Sigmoid colon (tissue), 7 donors: ENCODE measurements at places on chromosomes 3 and 15. TPM values are rescaled to one million over a fixed set of nuclear protein-coding genes. Genes with fewer than 3 reads are reported as not detected.

DNA sequence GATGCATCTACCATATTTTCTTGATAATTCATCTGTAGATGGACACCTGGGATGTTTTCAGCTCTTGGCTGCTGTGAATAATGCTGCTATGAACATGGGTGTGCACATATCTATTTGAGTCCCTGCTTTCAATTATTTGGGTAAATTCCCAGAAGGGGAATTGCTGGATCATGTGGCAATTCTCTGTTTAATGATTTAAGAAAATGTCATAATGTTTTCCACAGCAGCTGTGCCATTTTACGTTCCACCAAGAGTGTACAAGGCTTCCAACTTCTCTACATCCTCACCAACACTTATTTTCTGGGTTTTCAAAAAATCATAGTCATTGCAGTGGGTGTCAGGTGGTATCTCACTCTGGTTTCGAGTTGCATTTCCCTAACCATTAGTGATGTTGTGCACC, 64.4 kb downstream of the NSMCE3 start:
- DNase-seq: no peak

DNA sequence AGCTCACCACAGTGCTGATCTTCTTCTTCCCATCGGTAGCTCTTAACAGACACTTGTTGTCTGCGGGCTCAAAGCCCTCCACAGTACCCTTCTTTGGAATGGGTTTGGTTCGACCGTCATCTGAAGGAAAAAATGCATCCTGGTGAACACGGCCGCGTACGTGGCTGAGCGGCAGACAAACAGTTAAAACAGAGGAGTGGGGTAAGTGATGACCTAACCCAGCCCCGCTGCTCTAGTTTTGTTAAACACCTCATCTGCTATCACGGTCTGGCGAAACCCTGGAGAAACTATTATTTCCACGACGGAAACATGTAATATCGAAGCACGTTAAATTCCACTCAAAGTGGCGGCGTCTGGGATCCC, 725 bp downstream of the SRP14 start:
- DNase-seq: no peak

DNA sequence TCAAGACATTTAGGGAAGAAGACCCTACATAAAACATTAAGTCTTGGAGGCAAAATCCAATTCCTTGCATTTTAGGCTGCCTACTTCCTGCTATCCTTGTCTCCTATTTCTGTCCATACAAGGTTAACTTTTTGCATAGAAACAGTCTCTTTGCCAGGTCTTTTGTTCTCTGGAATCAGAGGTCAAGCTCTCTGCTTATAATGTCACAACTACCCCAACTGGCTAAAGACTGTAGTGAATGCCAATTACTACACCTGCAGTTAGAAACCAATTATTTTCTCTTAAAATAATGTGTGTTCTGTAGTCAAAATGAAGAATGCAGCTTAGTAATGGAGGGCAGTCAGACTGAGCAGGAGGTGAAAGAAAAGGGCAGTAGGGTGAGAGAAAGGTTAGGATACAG, 856.2 kb downstream of the TUSC7 start:
- DNase-seq: no peak

DNA sequence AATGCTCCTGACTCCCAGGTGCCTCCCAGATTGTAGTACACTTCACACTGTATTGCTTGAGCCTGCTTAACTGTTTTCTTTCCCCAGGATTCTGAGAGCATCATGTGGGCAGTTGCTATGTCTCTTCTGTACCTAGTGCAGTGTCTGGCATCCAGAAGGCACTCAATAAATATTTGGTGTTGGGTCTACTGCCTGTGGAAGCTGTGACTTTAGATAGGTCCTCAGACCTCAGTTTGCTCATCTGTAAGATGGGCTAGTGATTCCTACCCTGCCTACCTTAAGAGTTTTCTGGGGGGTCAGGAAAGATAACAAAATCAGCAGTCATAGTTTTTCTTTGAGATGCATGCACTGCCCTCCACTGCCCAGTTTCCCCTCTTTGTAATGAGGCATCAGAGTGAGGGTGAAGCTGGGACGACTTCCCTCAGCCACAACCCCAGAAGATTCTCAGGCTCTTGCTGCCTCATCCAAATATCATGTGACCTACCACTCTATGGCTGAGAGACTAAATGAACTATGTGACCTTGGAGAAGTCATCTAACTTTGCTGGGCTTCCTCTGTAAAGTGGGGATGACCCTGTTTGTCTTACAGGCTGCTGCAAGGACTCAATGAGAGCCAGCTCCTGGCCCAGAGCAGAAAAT, 50.4 kb downstream of the ATP2B2 start:
- DNase-seq: no peak

- no peak for DNase-seq
These were observed 79.2 kb downstream of the SAMMSON start for GRCh38 chr3:70078778-70079177.

- peak; percentile 88 for DNase-seq
These were observed 21.6 kb downstream of the ACSBG1 start for GRCh38 chr15:78212546-78213424.

DNA sequence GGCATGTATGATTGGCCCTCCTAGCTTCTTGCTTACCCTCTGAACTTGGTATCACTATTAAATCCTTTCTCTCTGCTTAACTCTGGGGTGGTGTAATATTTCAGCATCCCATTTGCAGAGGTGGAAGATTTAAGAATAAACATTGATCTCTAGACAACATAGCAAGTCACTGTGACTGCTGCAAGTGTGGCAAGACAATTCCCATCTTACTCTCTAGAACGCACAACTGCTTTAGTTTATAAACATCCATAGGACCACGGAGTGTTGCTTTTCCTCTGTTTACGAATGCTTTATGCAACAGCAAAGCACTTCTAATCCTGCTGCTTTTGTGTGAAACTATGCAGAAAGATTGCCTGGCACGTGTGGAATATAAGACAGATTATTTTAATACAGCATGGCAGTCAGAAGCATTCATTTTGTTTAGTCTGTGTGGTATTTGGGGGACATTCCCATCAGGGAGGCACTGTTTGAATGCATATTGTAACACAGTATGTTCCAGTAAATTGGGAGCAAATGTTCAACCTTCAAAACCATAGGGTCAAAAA, 338.9 kb upstream of the TMCO5A start:
- DNase-seq: no peak

The ZDHHC23 gene
- 1.4 TPM for total RNA-seq

DNA sequence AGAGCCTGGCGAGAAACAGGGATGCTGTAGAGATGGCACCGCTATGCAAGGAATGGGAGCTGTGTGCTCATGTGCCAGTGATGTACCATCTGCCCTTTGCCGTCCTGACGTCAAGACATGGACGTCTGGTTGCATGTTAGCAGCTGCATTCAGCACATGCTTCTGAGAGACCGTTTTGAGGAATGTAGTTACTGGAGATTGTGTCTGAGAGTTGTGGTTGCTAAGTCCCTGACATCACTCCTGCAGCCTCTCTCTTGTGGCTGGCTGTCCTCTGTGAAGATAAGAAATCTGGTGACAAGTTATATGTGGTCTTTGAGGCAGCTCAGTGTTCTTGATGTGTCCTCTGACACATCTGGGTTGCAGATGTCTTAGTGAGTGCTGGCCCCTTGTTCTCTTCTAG, 165.1 kb downstream of the APBA2 start:
- no peak for DNase-seq

GRCh38 chr15:42632105-42632675, 56.8 kb downstream of the STARD9 start:
- DNase-seq: no peak

The CHRNA3 gene
- total RNA-seq: 13.8 TPM

DNA sequence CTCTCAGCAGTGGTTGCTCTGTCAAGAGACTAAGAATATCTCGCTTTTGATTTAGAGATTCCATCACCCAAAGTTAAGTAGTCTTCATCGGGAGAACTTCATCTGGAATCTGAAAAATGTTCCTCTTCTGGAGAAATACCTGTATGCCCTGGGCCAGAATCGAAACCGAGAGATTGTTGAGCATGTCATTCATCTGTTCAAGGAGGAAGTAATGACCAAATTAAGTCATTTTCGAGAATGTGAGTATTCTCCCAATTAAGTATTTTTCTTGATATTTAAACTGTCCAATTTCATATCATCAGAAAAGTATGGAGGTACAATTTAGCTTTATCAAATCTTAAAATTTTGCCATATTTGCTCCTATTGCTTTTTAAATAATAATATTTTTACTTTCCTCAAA, 12.9 kb upstream of the PSMA4 start:
- no peak for DNase-seq

GRCh38 chr15:100898661-100899462, 19.2 kb downstream of the ALDH1A3 start:
- DNase-seq: peak; percentile 28

The SOX2 gene
- 7.1 TPM for total RNA-seq

The SPINT1 gene
- 2.5 TPM for total RNA-seq

- DNase-seq: peak; percentile 64
These were observed at the start of gene THPO for GRCh38 chr3:184377882-184378445. Gene THPO, minus strand, starts transcription at chr3:184378207. Its CDS starts 1,948 bp downstream, at chr3:184376259.

DNA sequence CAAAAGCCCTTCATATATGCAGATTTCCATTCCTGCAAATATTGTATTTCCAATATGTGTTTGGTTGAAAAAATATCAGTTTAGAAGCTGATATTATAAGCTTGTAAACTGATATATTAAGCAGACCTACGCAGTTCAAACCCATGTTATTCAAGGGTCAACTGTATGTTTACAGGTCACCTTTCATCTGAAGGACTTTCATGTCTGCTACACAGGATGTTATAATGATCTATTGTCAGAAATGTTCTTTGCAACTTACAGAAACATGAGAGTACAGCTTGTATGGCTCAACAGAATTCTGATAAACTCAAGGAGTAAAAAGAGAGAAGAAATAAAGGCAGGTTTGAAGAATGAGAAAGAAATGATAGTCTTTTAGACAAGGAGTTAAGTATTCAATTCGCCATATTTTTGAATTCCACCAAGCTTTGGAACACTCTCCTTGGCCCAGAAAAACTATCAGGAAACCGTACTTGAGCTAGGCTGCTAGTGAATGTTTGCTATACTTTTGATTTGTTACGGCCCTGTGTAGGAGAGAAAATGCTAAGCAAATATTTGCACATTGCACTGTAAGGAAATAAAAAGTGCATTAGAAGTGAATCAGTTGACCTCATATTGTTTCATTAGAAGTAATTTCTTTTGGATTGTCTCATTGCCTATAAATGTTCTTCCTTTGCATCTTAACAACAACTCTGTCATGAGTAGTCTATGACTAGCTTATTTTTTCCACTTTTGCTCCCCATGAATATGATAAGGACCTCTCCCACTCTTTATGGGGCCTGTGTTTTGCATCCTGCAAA, 81.2 kb downstream of the NEK11 start:
- no peak for DNase-seq

DNA sequence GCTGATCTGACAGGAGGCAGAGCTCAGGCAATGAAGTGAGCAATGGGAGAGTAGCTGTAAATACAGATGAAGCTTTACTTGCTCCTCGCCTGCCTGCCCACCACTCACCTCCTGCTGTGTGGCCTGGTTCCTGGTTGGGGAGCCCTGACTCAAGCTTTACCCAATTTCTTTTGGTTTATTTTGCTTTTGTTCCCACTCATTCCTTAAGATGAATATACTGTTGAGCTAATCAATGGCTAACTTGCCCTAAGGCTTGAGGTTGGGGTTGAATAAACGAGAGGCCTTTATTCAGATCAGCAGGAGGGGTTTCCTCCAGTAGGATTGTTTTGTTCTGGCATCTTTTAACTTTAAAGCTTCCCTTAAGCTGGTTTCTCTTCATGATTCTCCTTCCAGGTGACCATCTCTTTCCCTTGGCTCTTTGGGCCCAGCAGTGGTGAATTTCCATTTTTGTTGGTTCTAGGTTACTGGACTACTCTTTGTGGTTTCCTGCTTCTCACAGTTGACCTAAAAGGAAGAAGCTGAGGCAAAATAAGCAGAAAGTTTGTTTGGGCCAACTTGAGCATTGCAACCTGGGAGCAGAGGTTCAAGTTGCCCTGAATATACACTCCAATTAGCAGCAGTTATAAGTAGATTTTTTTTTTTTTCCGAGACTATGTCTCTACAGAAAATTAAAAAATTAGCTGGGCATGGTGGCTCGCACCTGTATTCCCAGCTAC, 44.4 kb downstream of the STARD9 start:
- DNase-seq: no peak

DNA sequence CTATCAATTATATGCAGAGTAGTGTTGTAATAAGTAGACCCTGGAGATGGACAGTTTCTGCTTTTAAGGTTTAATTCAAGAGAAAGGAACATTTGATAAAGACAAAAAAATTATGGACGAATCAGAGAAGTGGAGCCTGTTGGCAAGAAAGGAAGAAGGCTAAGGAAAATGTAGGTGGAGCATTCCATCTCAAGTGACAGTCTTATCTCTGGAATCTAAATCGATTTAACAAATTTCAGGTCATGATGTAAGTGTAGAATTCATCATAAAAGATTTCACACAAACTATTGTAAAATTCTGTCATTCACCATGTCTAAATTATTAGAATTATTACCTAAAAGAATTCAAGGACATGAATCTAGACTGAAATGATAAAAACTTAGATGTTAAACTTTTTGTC, 36.3 kb downstream of the TSC22D2 start:
- no peak for DNase-seq

DNA sequence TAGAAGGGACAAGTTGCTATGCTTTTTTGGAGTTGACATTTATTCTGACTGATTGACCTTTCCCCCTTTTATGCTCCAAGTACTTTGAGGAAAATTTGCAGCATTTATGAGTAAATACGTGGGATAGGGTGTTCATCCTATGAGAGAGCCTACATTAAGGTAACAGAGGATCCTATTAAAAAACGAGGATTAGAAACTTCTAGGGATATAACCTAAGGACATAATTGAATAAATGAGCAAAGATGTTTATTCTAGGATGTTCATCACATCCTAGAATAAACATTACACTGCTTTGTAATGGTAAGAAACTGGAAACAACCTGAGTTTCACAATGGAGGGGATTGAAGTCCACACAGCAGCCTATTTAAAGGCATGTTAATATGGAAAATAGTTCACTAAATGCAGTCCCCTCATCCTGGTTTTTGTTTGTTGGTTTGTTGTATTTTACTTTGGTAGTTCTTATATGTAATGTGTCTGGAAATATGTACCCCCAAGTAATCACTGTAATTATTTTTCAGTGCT, 23.9 kb upstream of the CLEC3B start:
- no peak for DNase-seq

The CCR3 gene
- total RNA-seq: not detected

The ITPR1 gene
- total RNA-seq: 206 TPM

The CILP gene
- 205 TPM for total RNA-seq

GRCh38 chr3:17052363-17052762, 167.6 kb downstream of the PLCL2 start:
- DNase-seq: no peak

- DNase-seq: no peak
These were observed 128.0 kb downstream of the BBX start for GRCh38 chr3:107650788-107651187.

- no peak for DNase-seq
These were observed 7.1 kb downstream of the CPLX3 start for GRCh38 chr15:74833376-74834107.

DNA sequence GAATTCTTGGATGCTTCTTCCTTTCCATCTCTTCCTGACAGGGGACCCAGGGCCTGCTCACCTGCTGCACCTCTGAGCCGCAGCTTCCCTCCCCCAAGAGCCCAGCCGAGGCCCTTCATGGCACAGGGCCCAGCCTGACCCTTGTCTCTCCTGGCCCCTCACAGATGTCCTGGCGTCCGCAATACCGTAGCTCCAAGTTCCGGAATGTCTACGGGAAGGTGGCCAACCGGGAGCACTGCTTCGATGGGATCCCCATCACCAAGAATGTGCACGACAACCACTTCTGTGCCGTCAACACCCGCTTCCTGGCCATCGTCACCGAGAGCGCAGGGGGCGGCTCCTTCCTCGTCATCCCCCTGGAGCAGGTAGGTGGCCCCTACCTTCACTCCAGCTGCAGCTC, 66.2 kb downstream of the CORO2B start:
- peak; percentile 51 for DNase-seq
